ENCODE measurements at places on chromosomes 2 and 18.

- no peak for DNase-seq
These were observed 16.3 kb upstream of the MYO1B start for GRCh38 chr2:191228861-191229260.

GRCh38 chr2:28276076-28276618 is 116.5 kb upstream of the FOSL2 start:
- DNase-seq, result no peak

DNA sequence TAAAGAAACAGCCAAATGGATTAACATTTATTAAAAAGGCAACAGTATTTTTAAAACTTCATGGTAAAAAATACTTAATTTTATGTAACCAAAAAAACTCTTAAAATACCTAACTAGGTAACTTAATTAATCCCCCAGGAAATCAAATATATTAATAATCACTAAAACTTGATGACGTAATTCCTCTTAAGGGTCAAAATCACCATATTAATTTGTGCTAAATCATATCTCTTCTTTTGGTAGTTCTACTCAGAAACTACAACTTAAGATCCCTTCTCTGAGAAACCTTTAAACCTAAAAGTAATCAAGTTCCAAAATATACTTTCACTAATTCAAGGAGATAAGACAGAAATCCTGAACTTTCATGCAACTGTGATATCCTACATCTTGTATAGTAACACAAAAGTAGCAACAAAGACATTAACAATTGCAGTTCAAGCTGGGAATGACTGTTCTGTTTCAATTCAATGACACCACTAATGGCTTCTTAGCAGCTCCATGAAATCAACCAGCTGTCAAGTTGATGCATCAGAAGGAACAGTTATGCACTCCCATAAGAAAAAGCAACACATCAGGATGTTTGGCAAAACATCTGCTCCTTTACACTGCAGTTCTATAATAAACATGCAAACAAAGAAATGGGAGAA is 4.0 kb downstream of the BAZ2B start:
- no peak for DNase-seq

DNA sequence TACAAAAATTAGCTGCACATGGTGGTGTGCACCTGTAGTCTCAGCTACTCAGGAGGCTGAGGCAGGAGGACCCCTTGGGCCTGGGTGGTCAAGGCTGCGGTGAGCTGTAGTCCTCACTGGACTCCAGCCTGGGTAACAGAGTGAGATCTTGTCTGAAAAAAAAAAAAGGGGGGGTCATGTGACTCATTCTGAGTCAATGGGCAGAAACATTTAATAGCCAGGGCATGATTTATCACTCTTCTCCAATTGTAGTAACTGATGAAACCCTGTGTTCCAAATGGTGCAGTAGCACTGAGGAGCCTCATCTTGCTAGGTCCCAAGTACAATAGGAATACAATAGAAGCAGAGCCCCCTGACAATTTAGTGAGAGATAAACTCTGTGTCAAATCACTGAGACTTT is 78.9 kb upstream of the CCDC68 start:
- DNase-seq, result no peak

DNA sequence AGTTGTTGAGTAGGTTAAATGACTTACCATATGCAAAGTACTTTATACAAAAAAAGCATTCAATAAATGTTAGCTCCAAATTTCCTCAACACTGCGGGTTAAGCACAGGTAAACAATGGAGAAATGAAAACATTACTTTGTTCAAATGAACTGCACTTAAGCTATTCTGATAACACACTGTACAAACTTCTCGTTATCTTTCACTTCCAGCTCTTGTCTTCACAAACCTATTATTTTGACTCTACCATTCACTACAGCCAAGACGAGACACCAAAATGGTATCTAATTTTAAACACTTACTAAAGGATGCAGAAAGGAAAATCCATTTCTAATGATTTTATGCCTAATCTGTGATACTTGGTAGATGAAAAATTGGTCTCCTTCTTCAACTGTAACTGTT is 43.8 kb downstream of the SLC40A1 start:
- no peak for DNase-seq

- no peak for DNase-seq
These were observed 86.8 kb downstream of the SEMA4F start for GRCh38 chr2:74740741-74741431.

All from GM12892 (cell line).